ENCODE measurements at places on chromosomes 5 and 9.

DNA sequence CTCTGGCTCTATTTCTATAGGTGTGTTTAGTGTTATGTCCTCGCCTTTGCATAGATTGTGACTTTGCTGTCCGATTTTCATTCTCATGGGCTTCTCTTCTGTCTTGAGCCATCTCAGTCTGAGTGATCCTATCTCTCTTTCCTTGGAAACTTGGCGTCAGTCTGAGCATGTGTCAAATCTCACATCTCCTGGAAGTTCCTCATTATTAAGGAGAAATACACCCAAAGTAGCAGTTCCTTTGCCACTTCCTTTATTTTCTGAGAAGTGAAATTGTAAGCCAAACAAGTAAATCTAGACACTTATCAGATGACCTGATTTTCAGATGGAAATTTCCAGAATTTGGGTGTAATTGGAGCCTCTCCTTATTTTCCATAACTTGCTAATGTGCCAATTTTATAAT lies 126.9 kb upstream of the ANKH start:
- no peak for DNase-seq

DNA sequence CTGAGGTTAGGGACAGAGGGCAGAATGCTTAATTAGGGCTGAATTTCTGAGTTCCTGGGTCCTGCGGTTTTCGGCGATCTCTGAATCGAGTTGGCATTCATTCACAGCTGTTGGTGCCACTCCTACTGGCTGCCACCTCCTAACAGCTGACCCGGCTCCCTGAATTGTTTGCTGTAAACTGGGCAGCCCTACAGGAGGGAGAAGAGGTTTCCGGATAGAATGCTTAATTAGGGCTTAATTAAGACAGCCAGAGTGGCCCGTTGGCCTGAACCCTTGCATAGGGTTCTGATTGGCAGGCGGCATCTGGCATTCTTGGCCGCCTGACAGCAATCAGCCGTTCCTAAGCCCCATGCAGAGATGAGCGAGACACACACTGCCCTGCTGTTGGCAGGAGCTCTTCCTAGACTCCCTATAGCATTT lies 25.7 kb downstream of the FRMPD1 start:
- DNase-seq: no peak

DNA sequence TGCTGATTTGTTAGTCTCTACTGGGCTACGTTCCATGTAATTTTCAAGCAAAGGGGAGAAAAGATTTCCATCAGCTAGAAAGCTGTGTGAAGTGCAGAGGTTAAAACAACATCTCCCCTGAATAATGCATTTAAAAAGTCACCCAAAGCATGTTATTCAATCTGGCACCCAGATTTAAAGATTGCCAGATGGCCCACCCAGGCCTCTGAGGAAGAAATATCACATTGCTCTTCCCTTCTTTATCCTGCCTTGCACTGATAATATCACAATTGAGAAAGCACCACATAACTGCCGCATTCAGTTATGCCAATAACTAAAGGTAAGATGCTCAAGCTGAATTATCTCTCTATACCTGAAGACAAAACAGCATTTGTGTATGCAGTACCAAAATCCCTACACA lies 119.4 kb upstream of the PUM3 start:
- DNase-seq: no peak

DNA sequence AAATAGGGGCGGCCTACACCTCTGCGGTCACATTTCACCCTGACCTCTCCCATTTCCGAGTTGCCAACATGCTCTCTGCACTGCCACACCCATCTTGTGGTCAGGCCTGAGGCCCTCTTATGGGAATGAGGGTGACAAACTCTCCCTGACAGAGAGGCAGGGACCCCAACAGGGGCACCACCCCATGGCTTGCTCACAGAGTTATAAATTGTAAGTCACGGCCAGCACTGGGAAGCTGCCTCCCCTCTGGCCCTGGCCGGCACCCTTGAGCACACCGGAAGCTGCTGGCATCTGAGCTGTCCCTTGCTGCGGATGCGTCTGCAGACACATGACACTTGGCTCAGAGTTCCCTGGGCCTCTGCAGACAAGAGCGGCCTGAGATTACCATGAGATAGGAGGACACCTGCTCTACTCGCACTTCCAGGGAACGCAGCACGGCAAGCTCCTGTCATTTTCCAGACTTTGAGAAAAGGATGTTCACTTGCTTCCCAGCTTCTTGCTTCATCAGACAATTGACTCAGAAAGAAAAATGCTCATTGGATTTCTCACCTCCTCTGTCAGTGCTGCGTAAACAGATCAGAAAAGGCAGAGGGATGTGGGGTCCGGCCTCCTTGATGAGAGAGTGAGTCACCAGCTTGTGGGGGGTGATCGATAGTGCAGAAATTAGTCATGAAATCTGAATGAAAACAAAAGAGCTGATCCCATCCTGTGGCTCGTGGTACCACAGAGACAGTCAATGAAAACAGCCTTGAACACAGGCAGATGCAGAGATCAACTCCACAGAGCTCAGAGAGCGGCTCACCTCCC lies 269.8 kb downstream of the SYK start:
- DNase-seq: peak; percentile 46

DNA sequence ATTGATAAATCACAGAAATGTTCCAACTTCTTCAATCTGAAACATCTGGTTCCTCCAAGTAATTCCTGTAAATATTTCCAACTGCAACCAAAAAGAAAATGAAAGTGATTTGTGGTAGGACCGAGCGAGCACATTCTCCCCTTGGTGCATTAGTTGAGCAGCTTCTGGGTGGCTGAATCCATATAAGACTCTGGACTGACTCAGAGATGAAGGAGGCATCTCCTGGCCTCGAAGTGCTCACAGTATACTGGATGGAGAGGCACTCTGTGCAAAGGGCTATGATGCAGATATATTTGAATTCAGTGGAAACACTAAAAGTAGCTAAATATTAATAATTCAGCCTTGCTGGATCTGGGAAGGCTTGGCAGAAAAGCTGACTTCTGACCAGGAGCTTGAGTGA lies 265.0 kb downstream of the MARCHF11 start:
- DNase-seq: no peak

- no peak for DNase-seq
Measured at GRCh38 chr5:3596857-3597166, 1.2 kb downstream of the IRX1 start.

- no peak for DNase-seq
Measured at GRCh38 chr5:82100303-82101077, 128.7 kb downstream of the ATG10 start.

GRCh38 chr5:44242791-44243190 lies 146.4 kb downstream of the FGF10 start:
- no peak for DNase-seq

GRCh38 chr9:104993291-104993963 lies 65.5 kb upstream of the ABCA1 start:
- no peak for DNase-seq

GRCh38 chr5:98771382-98772109 lies 1.9 kb upstream of the RGMB start:
- DNase-seq: peak; percentile 8

GRCh38 chr5:146007270-146007669 lies 70.9 kb downstream of the SH3RF2 start:
- DNase-seq: no peak

DNA sequence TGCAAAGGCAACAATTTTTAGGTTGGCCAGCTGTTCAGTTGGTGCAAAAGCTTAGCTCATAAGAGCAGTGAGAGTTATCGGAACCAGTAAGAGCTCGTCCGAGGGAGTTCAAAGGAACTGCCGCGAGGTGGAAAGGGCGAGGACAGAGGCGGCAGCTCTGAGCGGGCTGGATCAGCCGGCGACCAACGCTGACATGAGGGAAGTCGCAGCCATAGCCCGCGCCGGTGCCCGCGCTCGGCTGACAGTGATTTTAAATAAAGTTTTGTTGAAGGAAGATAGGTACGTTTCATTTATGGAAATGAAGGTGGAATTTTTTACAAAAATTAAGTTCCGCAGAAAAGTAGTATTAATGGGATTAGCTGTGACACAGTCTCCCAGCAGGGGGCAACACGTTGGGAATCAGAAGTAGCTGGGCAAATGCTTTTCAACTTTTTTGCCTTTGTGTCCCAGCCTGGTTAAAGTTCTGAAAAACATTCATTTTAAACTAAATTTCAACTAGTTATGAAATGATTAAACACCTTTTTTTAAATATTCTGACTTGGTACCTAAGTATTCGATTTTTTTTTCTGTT lies 43.2 kb downstream of the FBXO4 start:
- no peak for DNase-seq

- no peak for DNase-seq
Measured at GRCh38 chr9:134177624-134178393, 13.4 kb upstream of the RNU6ATAC start.

GRCh38 chr5:179839328-179840256 lies 18.9 kb downstream of the SQSTM1 start:
- DNase-seq: no peak

- DNase-seq: no peak
Measured at GRCh38 chr9:74025402-74025925, 471.7 kb upstream of the RORB start.

GRCh38 chr5:33257807-33258429 lies 182.8 kb upstream of the TARS1 start:
- no peak for DNase-seq

DNA sequence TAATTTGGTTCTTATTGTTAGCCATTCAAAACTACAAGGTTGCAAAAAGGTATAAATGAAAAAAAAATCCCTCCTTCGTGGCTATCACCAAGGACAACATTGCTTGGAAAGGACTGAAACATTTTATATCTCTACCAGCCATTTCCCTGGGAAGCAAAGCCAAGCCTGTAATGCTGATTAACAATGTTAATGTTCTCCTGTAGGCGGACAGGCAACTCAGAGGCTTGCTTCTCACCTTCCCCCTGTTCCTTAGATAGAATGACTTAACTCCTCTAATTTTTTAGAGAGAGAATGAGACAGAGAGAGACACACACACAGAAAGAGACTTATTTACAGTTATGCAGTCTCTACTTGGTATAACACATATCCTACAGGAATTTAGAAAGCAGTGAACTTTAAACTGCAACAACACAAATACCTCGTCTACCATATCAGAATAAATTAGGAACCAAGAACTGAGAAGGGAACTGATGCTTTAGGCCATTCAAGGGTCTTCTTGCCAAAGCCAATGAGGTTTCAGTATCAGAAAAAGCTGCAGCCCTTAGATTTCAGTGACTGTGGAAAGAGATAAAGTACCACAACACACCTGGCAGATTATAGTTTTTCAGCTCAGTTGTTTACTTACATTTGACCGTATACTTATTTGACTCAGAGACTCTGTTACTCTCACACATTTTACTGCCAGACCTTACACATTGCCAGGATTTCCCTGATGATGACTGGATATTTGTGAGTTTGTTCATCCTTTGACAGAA lies 20.9 kb upstream of the MAN2A1 start:
- no peak for DNase-seq

DNA sequence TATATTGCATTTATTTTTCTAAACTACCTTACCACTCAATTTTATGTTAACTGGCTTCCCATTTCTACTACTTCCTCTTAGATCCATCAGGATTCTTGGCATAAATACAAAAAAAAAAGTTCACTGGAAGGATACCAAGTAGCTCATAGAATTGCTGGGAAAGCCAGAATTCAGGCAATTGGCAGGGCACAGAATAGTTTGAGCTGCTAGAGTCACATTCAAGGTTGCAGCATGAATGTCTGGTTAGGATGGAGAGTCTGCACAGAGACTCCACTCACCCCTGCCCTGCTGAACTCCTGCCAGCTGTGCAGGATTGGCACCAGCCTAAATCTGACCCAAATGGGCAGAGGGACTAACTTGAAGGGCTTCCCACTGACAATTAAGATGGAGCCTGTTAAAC lies 4.9 kb upstream of the AMACR start:
- no peak for DNase-seq

DNA sequence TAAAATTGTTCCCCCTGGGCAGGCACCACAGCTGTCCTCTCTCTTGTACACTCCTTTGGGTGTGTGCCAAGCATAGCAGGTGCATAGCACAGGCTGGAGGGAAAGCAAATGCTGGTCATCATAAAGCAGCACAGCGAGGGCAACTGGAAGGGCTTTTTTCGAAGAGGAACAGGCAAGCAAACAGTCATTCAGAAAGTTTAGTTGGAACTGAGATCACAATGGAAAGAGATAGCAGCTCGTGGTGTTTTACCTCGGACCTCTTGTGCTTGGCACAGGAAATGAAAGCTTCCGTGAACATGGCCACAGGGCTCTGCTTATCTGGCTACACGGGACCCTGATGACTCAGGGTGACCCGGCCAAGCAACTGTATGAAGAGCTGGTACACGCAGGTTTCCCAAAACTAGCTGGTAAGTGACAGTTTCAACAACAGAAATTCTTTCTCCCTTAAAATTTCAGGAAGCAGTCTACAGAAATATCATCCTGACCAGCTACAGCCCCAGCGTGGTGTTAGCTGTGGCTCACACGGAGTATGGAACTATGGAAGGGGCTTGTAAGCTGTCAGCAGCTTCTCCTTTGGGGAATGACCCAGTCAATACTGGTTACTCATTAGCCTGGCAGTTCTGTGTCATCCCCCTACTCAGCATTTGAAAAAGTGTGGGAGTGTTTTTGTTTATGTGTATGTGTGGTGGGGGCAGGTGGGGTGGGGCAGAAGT lies 48.1 kb downstream of the POC5 start:
- peak; percentile 17 for DNase-seq

Measured in activated T-helper 9 cell treated with anti-CD3 and anti-CD28 coated beads, Interleukin-2, amount 50 U/mL, for 16 hours (primary cell).